ENCODE measurements at places on chromosomes 7 and 10.

GRCh38 chr7:30062587-30062986, 34.4 kb downstream of the PLEKHA8 start:
- DNase-seq: no peak

DNA sequence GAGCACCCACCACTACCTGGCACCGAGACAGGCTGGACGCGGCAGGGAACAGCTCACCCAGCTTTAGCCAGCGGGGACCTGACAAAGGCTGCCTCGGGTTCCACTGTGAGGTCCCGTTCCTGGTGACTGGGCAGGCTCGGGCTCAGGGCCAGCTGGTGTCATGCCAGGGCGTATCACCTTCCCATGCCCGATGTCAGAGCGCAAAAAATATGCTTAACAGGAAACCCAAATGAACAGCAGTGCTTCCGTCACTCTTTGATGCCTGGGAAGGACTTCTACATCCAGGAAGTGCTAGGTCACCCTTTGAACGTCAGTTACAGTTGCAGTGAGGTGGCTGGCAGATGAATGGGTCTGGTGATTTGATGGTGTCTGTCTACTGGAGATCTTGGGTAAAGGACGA, 106.0 kb downstream of the ADARB2 start:
- no peak for DNase-seq

DNA sequence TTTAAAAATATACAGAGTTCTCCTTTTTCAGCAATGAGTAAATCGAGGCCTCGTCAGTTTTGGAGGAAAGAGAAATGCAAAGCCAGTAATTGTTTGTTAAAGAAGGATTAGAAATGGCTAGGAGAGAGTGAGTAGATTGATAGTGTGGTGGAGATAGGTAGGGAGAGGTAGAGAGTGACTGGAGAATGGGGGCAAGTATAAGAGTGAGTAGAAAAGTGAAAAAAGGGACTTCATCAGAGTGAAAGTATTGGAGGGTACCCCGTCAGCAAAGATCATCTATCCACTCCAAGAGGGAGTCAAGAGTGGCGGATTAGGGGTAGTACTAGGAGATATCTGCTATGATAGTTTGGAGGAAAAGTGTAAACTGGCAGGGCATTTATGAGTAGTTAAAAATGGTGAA, 9.2 kb upstream of the ANKRD2 start:
- no peak for DNase-seq

DNA sequence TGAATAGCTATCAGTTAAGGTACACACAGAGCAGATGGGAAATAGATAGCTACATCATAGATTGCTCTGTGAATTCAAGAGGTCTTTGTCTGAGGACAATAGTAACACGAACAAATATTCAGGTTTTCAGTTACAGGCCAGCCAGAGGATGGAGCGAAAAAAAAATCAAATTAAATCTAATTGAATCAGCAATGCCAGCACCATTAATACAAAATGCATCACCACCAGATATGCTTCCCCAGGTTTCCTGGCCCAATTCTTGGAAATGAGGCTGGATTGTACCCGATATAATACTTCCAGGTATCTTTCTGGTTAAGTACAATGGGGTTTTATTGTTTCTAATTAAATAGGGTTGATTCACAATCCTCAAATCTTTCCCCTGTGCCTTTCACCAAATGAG, 975.8 kb upstream of the AUTS2 start:
- no peak for DNase-seq

GRCh38 chr10:113953505-113954272, 90.0 kb upstream of the ADRB1 start:
- DNase-seq: no peak

DNA sequence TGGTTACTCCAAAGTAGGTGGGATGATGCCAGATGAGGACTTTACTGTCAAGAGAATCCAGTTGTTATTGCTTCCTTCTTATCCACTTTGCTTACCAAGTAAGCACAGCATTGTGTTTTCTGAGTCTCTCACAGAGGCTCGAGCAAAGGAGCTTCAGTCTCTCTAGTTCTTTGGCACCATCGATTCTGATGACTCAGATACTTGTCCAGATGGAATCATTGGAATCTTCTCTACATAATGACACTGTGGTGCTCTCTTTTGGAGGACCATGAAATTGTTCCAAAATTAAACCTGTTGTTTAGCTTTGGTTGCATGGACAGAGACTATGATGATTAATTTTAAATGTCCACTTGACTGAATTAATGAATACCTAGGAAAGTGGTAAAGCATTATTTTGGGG, 132.6 kb downstream of the NXPH1 start:
- DNase-seq: no peak

DNA sequence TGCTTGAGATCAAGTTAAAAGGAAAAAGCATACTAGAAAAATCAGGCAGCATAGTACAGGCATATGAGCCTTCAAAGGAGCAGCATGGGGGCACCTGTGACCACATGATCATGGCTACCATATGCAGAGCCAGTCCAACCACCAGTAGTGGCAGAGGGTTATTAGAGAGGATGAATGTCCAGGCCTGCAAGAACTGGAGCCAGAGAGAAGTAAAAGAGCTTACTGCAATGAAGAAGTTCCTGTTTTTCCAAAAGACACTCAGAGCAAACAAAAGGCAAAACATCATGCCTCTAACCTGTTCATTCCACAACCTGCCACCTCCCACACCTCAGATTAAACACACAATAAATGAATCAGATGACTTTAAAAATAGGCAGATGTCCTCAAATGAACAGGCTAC, 99.6 kb upstream of the NAMPT start:
- DNase-seq: no peak

Data from activated effector memory CD4-positive, alpha-beta T cell treated with Interleukin-2 at 50 U/mL for 16 hours (primary cell).